ENCODE measurements at places on chromosomes 5 and 9. TPM values are rescaled to one million over a fixed set of nuclear protein-coding genes. Genes with fewer than 3 reads are reported as not detected.

The FAM169A gene
- total RNA-seq = not detected

DNA sequence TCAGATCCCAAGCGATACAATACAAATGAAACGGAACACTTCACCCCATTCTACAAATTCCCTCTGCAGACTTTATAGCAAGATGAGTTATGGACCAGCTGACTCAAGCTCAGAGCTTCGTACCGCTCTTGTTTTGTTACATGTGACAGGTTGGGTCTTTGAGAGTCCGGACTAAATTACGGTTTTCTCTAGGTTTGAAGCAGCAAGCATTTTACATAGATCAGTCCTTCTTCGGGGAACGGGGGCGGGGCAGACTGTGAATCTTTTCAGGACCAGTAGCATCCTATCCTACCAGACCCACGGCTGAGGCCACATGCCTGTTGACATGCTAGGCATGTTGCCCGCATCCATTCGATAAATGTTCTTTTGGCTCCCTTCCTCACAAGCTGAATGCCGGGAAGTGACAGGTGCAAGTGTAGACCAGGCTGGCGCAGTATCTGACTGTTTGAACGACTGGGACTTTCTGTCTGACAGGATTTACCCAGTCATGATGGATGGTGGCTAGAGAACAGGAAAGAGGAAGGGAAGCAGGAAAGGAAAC is 811.0 kb upstream of the GRAMD2B start:
- H3K27ac ChIP-seq = peak overlapping the region; percentile 60
- no peaks in the 10 kb centered on the region for H3K27me3 ChIP-seq
- H3K36me3 ChIP-seq = no peaks in the 10 kb centered on the region

The SHOC1 gene
- total RNA-seq = not detected

- H3K27me3 ChIP-seq = no peaks in the 10 kb centered on the region
- no peaks in the 10 kb centered on the region for H3K36me3 ChIP-seq
- no peak for DNase-seq
These were observed 95.9 kb downstream of the EPB41L4A start for GRCh38 chr5:112323166-112323565.

The ADAMTS16 gene
- 0.27 TPM for total RNA-seq

GRCh38 chr5:96995419-96995818 is 59.5 kb downstream of the LNPEP start:
- H3K36me3 ChIP-seq = no peaks in the 10 kb centered on the region
- H3K27ac ChIP-seq = no peak overlapping the region
- H3K4me1 ChIP-seq = no peaks in the 10 kb centered on the region

- DNase-seq = peak; percentile 59
- no peaks in the 10 kb centered on the region for H3K36me3 ChIP-seq
- no peak overlapping the region for H3K4me3 ChIP-seq
- H3K27me3 ChIP-seq = peaks cover 8% of the 10 kb centered on the region
These were observed 20.3 kb downstream of the AK8 start for GRCh38 chr9:132857616-132858342.

DNA sequence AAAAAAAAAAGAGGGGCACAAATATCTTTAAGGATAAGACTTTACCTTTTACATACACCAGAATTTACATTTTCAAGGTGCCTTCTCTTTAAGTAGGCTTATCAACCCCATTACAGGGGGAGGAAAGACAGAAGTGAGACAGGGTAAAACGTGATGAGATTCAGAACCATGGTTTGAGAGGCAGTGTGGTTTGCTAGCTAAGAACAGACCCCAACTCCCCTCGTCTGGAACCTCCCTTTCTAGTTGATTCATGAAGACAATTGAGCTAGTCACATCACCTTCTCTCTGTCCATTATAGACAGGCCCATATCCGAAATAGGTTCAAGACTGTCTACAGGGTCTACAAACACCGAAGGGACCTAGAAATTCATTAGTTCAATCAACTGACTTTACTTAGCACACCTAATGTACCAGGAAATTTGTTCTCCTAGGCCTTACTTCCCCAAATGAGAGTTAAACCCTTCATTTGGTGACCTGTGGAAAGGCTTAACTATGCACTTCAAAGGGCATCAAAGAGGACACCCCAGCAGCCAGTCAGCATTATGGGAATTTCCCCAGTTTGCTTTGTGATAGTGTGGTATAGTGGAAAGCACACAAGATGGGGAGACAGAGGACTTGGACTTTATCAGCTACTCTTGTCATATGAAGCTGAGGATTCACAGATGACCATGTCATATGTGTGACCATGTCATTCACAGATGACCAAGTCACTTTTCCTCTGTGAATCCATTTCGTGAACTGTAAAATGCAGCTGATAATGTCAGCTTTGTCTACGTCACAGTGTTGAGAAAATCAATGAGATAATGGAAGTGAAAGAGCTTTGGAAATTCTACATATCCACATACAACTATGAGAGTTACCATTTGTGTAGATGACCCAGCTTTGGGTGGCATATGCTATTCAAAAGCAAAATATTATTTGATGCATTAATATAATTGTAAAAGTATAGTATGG is 40.2 kb upstream of the CYFIP2 start:
- DNase-seq = no peak
- no peaks in the 10 kb centered on the region for H3K27me3 ChIP-seq
- H3K4me1 ChIP-seq = no peaks in the 10 kb centered on the region
- H3K36me3 ChIP-seq = no peaks in the 10 kb centered on the region

DNA sequence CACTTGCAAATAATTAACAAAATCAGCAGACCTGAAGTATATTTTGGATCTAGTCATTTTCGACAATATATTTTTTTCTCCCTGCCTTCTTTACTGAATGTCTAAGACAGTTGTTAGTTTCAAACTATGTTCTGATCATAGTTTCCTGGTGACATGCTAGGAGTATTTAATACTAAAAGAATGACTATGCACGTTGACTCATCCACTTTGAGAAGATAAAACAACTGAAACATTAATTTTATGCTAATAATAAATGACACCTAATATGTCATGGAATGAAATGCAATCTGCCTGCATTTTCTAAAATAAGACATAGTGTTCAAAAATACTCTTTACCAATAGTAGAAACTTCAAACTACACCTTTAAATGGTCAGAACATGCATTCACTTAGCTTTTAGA is 2123.7 kb upstream of the C9orf72 start:
- no peak overlapping the region for H3K4me3 ChIP-seq
- no peaks in the 10 kb centered on the region for H3K36me3 ChIP-seq
- no peaks in the 10 kb centered on the region for H3K27me3 ChIP-seq
- DNase-seq = no peak
- no peaks in the 10 kb centered on the region for H3K4me1 ChIP-seq

The MARCOL gene
- not detected for total RNA-seq

- DNase-seq = peak; percentile 69
- H3K27ac ChIP-seq = peak overlapping the region; percentile 59
- H3K27me3 ChIP-seq = no peaks in the 10 kb centered on the region
- H3K36me3 ChIP-seq = no peaks in the 10 kb centered on the region
- no peak overlapping the region for H3K4me3 ChIP-seq
These were observed 17.3 kb downstream of the SLC22A5 start for GRCh38 chr5:132386644-132387286.

DNA sequence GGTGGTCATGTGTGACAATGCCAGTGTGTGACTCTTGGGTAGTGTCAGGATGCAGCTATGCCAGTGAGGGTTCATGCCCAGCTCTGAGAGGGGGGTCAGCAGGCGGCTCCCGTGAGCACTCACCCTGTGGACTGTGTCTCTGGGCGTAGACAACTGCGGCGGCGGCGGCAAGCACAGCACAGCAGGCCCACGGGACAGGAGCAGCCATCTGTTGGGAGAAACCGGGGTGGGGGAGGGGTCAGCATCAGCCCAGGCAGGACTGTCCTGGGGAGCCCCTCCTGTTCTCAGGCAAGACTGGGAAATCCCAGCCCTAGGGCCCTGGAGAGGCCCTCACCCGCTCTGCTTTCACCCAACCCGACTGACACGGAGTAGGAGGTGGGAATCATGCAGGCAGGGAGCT is 20.8 kb downstream of the CNTFR start:
- DNase-seq = no peak
- no peak overlapping the region for H3K27ac ChIP-seq
- no peaks in the 10 kb centered on the region for H3K36me3 ChIP-seq
- H3K27me3 ChIP-seq = no peaks in the 10 kb centered on the region

The TMC1 gene
- not detected for total RNA-seq

- peak; percentile 55 for DNase-seq
- no peaks in the 10 kb centered on the region for H3K27me3 ChIP-seq
- H3K4me1 ChIP-seq = peaks cover 4% of the 10 kb centered on the region
These were observed 756 bp downstream of the VAV2 start for GRCh38 chr9:133991214-133991921.

The RPL37 gene
- total RNA-seq = 873 TPM

GRCh38 chr5:180487556-180487955 is 6.6 kb upstream of the CNOT6 start:
- no peak overlapping the region for H3K4me3 ChIP-seq
- no peak for DNase-seq
- no peak overlapping the region for H3K27ac ChIP-seq
- H3K36me3 ChIP-seq = no peaks in the 10 kb centered on the region

The ATP10B gene
- not detected for total RNA-seq

DNA sequence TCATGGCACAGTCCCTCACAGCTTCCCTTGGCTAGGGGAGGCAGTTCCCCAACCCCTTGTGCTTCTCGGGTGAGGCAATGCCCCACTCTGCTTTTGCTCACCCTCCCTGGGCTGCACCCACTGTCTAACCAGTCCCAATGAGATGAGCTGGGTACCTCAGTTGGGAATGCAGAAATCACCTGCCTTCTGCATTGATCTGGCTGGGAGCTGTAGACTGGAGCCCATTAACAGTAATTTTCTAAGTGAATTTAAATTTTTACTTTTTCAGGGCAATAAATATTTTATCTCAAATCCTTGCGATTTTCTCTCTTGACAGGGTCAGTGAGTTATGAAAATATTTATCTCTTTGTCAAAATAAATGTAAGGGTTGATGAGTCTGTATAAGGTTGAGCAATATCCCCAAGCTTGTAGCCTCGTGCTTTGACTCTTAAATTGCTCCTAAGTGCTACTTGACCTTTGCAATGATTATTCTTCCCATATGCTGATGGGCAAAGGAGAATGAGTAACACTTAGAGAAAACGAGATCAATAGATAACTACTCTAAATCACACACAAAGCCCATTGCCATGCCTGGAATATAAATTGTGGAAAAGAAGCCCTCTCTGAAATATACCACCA is 82.1 kb upstream of the MOCS2 start:
- H3K27me3 ChIP-seq = no peaks in the 10 kb centered on the region
- H3K27ac ChIP-seq = no peak overlapping the region
- H3K4me3 ChIP-seq = no peak overlapping the region
- DNase-seq = no peak
- no peaks in the 10 kb centered on the region for H3K36me3 ChIP-seq

The EGFL7 gene
- total RNA-seq = 48.9 TPM

The MRPS30 gene
- total RNA-seq = 68.8 TPM

DNA sequence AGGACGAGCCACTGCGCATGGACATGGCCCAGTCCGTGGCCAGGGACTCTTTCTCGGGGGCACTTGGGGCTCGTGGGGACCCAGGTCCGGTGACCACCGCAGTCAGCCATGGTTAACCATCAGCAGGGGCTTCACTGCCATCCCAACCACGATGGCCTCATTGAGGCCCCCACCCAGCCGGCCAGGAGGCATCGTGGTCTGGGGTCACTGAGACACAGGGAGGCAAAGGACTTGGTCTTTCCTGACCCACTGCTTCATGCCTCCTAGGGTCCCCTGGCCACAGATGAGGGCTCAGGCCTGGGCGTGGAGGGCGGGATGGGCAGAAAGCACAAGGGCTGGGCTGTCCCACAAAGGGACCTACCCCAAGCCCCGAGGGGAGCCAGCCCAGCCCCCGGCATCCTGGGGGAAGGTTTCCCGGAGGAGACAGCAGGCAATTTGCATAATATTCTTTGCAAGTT is 6.6 kb downstream of the NACC2 start:
- peak overlapping the region; percentile 93 for H3K27ac ChIP-seq
- peak overlapping the region; percentile 52 for H3K4me3 ChIP-seq
- H3K27me3 ChIP-seq = no peaks in the 10 kb centered on the region
- H3K4me1 ChIP-seq = peaks cover 81% of the 10 kb centered on the region
- DNase-seq = peak; percentile 56

The MOB3B gene
- 1.7 TPM for total RNA-seq

All from psoas muscle (tissue), 8 donors.